Osteoblast (primary cell): ENCODE measurements at places on chromosomes 1 and 21.

GRCh38 chr21:29148530-29148929 lies 18.1 kb downstream of the MAP3K7CL start:
- DNase-seq = peak; percentile 53

DNA sequence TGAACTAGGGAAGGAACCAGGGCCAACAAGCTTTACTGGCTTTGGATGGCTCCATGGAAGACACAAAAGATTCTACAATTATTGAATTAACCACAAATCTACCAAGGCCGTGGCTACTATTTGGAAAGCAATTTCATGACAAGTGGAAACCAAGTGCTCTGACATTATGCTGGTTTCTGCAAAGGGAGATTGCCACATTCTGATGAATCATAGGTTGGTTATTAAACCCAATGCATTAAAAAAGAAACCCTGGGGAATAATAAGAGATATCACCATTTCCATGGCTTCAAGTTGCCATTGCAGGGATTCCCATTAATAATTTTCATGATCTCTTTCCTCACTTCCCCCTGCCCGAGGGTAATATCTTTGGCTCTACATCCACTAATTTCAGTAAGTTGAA lies 359.2 kb upstream of the NCAM2 start:
- DNase-seq = no peak

DNA sequence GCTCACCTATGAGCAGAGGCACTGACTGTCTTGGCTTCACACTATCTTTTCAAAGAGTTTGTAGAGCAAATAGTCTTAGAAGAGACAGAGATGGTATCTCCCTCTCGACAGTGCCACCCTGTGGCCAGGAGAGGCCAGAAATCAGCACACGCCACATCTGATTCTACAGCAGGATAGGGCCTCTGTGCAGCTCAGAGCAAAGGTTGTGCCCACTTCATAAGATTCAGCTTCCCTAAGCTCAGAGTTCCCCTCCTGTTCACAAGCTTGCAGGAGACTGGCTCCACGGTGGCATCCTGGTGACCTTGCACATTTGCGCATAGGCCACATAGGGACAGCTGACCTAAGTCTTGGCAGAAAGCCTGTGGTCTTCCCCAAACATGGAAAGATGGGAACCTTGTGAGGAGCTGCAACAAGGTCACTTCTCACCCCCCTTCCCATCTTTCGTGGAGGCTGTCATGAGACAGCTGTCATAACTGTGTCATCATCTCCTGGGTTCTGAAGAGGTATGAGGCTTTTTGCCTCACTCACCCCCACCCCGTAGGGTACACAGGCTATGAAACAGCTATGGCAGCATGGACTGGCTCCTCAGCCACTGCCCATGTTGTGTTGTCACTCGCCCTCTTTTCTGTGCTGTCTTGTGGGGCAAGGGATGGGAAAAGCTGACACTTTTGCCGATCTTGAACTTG lies 3.0 kb downstream of the ITLN2 start:
- peak; percentile 79 for DNase-seq

DNA sequence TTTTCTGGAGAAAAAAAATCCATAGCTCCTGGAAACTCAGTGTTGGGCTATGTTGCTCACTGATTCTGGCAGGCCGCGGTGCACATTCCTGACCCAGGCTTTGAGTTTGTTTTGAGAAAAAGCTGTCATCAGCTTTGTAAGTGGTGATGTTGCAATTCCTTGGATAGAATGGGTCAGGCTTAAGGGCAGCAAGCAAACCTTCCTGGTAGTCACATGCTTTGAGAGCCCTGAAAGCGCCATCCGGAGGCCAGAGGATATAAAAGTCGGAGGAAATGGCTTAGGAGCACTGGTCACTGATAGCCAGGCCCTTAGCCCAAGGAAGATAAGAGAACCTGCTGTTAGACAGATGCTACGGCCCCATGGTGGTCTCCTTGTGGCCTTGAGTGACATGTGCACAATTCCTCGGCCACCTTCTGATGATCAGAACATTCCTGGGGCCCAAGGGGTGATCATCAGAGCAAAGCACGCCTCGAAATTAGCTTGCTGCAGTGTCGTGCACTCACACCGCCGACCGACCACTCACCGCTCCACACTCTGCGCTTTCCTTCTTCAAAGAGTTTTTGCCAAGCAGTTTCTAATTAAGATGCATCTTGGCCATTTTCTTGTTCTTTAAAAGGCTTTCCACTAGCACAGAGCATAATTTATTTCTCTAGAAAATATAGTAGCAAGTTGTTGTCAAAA lies 78.6 kb downstream of the MAN1C1 start:
- peak; percentile 86 for DNase-seq

GRCh38 chr1:87399264-87399663 lies 70.6 kb downstream of the LMO4 start:
- DNase-seq = no peak

DNA sequence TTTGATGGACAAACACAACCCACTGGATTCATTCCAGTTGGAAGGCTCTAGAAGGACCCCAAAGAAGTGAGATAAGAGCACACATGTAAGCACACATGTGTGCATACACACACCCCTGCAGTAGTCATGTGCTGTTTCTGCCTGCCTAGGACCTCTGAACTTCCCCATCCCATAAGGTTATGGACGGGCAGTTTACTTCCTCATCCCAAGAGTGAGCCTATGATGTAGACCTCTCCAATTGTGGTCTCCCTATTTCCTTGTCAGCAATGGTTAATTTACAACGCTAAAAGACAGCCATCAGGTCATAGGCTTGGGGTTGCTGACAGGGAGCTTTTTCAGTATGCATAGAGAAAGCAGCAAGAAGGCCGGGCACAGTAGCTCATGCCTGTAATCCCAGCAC lies 15.4 kb upstream of the ADAR start:
- DNase-seq = no peak

- DNase-seq = no peak
Measured at GRCh38 chr1:171245458-171246064, 2.7 kb upstream of the FMO1 start.

GRCh38 chr1:163401211-163401610 lies 79.5 kb downstream of the NUF2 start:
- no peak for DNase-seq

GRCh38 chr1:112643080-112643479 lies 23.4 kb downstream of the CAPZA1 start:
- DNase-seq = no peak

DNA sequence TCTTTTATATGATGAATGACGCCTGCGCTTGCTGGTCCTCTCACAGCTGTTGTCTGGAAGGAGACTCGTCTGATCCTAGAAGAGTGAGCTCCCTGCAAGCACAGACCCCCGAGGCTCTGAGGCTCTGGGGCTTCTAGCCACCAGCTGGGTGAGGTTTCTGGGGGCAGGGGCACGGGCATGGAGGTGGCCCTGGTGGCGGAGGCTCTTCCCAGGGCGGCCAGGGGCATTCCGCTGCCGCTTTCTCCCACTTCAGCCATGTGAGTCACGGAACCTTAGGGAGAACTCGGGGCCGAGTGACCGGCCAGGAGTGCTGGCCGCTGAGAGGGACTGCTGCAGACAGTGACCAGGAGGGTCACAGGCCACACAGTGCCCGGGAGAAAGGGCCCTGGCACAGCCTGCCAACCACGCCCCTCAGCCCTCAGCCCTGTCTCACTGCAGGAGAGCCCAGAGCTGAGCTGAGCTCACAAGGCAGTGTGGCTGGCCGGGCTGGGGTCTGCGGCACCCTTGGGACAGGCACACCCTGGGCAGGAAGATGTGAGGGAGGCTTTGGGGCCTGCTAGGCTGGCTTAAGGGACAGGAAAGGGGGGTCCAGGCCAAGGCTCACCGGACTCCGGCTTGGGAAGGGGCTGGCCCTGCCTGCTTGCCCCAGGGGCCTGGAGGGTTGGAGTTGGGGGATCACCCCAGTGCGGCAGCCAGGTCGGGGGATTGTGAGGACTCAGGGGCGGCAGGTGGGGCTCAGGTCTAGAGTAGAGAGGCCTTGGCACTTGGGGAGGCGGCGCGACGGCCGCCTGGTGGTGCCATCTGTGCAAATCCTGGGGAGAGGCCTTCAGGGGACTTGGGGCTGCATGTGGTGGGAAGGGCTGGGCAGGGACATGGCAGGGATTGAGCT lies 35.7 kb downstream of the MORN1 start:
- DNase-seq = peak; percentile 85

DNA sequence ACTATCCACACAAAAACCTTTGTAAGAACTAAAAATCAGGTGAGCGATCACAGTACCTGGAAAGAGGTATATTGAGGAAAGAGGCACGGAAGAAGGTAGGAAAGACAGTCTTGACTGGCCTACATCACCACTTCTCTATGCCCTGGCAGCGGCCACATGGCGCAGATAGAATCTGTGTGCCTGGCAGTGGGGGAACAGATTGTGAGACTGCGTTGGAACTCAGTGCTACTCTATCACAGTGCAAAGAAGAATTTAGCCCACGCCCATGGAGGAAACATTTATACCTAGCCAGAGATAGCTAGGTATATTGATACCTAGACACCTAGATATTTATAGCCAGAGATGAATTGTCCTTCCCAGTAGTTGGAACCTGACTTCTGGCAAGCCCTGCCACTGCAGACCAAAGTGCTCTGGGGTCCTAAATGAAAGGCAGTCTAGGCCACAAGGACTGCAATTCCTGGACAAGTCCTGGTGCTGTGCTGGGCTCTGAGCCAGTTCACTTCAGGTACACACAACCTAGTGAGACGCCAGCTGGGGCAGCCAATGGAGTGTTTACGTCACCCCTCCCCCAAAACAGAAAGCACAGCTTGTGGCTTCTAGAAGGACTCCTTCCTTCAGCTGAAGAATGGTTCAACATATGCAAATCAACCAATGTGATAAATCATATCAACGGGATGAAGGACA lies 51.9 kb downstream of the DHX9 start:
- no peak for DNase-seq
